ENCODE measurements at places on chromosomes 16 and 17.
A peak's percentile ranks its signal among the peaks of the same experiment; 100 is the strongest.

DNA sequence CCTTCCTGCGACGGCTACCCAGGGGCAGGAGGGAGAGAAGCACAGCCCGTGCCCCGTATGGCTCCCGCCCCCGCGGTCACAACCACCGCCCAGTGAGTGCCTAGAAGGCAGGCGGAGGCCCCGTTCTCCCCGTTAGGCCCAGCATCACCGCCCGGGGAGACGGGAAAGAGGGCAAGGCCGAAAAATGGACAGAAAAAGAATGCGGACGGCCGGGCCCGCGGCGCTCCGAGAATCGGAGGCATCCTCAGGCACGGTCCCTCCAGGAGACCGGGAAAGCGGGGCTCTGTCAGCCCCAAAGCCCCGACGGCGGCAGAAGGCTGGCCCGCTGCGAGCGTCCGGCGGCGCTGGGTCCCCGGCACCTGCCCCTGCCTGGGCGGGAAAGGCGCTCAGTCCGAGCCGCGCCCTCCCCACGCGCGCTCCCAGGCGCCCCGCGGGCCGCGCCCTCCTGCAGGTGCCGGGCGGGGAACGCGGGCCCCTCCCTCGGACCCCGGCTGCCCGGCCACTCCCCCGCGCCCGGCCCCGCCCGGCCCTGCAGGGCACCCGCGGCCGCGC lies 407 bp downstream of the MCRIP1 start:
- DNase-seq = peak; percentile 68

DNA sequence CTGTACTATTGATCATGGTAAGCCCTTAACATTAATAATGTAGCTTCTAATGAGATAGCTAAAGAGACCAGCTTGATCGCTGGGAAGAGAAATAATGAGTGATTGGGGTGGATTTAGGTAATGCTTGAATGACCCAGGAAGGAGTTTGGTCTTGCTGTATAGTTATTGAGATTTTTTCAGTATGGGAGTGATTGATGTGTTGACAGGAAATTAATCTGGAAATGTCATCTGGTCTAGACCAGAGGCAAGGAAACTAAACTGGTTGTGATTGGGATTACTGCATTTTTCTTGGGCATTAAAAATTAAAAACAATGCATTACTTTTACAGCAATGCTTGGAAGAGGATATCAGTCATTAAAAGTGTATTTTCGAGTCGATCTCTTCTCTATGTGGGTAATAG lies 11.8 kb downstream of the TEFM start:
- no peak for DNase-seq

DNA sequence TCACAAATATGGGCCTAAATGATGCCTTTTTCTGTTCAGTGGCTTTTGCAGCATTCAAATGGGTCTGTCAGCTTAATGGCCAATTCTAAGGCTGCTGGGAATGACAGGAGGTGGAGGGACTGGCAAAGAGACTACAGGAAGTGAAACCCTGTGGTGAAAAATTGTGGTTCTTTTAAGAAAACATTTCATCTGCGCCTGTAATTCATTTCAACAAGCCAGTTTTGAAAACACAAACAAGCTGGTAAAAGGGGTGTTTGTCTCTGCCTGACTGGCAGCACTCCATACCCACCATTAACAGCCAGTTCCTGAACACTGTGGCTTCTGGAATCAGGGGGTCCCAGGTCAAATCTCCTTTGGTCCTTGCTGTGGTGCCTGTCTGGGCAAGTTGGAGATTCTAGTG lies 3.6 kb upstream of the KDM8 start:
- no peak for DNase-seq

DNA sequence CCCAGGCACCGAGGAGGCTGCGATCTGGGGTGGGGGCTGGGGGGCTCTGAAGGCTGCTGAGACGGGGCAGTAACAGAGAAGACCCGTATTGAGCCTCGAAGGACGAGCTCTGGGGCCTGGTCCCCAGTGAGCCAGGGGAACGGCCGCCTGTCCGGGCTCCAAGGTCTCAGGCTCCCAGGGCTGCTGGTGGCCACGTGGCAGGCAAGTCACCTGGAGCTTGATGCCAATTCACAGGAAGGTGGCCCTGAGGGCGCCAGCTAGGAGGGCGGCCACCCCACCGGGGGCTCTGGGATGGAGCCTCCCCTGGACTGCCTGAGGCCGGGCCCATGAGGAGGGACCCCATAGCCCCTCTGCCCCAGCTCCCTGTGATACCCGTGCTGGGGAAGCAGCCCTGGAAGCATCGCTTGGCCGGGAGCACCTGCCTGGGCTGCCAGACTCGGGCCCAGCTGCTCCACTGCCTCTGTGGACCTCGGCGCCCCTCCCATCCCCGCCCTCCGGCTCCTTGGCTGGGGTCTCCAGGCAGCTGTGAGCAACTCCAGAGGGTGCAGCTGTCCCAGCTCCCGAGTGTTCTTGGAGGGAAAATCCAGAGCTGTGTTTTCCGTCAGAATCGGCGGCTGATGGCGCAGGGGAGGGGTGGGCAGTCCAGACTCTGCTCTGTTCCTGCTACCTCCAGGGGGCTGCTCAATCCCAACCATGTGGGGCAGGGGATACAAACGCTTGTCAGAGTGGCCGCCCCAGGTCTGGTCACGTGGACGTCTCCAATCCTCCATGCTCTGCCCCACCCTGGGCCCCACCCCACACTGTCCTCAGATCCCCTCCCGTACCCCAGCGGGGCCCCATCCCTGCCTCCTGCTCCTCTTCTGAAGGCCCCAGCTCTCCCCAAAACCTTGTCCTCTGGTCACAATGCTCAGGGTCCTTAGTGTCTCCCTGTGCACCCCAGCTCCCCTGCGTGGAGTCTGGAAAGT lies 67.2 kb upstream of the GNG13 start:
- no peak for DNase-seq

DNA sequence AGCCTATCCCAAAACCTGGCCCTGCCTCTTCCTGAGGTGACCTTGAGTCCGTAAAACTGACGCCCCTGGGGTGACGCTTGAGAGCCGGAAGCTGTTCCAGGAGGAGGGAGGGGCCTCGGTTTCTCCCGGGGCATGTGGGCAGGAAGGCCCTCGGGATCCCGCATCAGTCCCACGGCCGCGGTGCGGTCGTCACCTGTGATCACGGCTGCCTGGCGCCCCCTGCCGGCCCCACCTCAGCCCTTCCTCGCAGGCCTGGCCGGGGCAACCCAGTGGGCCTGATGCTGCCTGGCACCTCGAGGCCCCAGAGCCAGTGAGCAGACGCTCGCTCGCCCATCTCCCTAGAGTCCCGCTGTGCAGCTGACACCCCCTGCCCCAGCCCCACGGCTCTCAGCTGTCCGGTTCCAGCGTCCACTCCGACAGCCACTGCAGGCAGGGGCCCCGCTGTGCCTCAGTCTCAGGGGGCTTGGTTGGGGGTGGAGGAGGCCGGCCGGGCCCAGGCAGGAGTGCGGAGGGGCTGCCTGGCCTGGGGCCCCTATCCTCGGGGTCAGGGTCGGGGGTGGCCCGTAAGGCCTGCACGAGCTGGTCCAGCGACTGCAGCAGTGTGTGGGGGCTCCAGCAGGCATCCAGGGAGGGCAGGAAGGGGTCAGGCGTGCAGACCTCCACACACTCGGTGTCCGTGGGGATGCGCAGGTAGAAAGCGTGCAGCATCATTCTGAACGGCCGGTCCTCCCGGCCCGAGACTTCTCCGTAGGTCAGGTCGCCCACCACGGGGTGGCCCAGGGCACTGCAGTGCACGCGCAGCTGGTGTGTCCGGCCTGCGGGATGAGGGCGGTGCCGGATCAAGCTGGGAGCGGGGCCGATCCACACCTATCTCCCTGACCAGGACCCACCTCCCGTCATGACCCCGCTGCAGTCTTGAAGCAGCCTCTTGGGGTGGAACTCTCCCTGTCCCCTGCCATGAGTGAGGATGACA lies 2.3 kb downstream of the RPUSD1 start:
- DNase-seq = peak; percentile 82

DNA sequence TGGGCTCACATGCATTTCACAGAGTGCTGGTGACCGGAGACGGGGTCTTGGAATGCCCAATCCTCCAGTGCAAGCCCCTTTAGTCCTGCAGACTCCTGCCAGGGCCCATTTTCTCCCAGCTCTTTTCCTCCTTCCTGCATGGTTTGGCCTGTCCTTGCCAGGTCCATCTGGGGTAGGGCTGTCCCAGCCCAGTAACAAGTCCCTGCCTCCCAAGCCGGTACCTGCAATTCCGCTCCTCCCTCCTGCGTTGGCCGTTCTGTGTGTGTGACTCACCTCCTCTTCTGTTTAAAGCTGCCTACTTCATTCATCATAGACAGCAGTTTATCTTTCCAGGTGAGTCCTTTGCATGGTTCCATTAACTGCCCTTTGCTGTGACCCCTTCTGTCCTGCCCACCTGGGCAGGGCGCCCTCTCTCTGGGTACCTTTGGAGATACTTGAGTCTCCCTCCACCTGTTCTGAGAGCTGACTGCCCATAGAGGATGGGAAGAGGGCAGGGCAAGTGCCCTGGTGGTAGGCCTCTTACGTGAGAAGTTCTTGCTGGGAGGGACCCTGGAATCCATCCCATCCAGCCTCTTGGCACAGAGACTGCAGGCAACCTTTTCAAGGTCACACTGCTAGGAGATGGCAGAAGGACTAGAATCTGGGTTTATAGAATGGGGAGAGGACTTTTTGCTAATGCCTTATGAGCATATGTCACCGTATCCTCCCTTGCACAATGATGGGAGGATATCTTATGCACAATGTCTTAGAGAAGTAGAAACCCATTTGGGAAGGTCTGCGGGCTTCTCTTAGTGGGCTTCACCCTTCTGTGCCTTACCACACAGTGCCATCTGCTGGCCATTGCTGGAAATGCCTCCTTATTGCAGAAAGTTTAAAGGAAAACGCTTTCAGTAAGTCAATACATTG lies 29.7 kb upstream of the LGALS9 start:
- DNase-seq = peak; percentile 91

DNA sequence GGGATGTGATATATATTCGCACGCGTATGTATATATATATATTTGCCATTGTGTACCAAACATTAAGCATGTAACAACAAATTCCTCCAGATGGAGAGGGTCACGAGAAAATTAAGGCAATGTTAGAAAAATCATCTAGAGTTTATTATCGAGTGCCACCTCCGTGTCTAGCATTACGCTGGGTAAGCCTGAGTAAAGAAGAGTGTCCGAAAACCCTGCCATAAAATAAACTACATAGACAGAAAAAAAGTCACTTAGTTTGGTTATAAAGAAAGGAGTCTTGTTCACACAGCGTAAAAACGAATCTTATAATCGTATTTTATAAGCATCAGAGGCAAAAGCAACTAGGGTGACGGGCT lies 644 bp upstream of the RHOT1 start:
- DNase-seq = no peak

- no peak for DNase-seq
Observed at GRCh38 chr17:31597646-31598398, 206.3 kb downstream of the RAB11FIP4 start.

DNA sequence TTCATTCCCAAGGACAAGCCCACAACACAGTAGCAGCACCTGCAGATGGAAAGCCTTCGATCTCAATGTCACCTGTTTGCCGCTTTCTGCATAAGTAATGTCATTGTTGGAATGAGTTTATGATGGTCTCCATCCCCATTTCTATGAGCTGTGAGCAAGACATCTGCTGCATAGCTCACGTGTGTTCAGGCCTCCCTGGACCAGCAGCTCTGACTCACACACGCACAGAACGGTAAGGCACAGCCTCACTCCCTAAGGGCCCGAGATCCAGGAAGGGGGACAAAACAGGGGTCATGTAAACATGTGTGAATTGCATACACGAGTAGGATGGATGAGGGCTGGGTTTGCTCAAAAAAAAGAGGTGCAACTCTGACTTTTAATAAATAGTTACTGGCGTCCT lies 223.1 kb downstream of the SOX9 start:
- no peak for DNase-seq

GRCh38 chr17:42177684-42178083 lies 3.3 kb downstream of the KCNH4 start:
- no peak for DNase-seq

GRCh38 chr17:64551461-64551860 lies 44.7 kb downstream of the CEP95 start:
- DNase-seq = no peak
